HT-29 (cell line): ENCODE measurements at places on chromosomes 5 and 9. TPM values are rescaled to one million over a fixed set of nuclear protein-coding genes. Genes with fewer than 3 reads are reported as not detected.
A peak's percentile ranks its signal among the peaks of the same experiment; 100 is the strongest.

AIF1L gene
- 0.69 and 0.73 TPM in 2 replicates for total RNA-seq

GRCh38 chr9:71824257-71824656, 55.9 kb upstream of the CEMIP2 start:
- no peak for DNase-seq

EDIL3 gene
- total RNA-seq: not detected in 2 replicates

DNA sequence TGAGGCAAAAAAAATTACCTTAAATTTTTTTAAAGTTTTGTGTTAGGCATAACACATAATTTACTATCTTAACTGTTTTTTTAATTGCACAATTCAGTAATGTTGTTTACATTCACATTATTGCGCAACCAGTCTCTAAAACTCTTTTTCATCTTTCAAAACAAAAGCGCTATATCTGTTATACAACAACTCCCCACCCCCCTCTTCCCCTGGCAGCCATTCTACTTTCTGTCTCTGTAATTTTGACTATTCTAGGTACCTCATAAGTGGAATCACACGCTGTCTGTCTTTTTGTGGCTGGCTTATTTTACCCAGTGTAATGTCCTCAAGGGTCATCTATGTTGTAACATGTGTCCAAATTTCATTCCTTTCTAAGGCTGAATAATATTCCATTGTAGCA, 241.5 kb upstream of the DMRT1 start:
- no peak for DNase-seq

CDK5RAP2 gene
- total RNA-seq: 22.2 and 29.5 TPM in 2 replicates

- DNase-seq: no peak
Measured at GRCh38 chr9:110064803-110065202, 143.2 kb downstream of the C9orf152 start.

GMCL2 gene
- total RNA-seq: not detected in 2 replicates

DNA sequence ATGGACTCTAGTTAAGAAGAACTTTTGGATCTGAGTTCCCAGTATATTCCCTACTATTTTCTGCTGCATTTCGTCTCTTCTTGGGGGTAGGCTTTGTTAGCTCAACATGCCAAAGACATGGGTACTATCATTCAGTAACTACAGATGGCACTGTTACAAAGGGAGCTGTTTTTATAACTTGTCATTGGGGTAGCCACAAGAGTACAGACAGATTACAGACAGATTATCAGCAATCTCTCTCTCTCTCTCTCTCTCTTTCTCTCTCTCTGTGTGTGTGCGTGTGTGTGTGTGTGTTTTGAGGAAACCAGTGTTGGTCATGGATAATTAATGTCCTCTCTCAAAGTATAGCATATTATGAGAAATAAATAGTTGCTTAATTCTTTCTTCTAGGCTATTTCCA, 116.1 kb downstream of the WDR70 start:
- DNase-seq: peak; percentile 34

DNA sequence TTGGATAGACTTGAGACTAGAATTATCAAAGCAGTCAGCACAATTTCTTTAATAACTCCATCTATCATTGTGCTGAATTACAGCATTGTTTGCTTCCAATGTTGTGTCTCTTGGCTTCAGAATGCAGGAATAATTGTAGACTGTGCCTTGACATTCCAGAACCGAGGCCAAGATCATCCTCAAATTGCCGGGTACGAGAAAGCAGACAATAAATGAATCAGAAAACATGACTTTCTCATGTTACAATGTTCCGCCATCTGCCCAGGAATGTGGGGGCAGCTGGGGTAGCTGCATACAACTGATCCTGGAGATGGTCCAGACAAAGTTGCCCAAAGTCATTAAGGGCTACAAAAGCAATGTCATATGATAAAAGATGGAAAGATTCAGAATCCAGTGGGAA, 206.2 kb upstream of the SGCD start:
- no peak for DNase-seq

DNA sequence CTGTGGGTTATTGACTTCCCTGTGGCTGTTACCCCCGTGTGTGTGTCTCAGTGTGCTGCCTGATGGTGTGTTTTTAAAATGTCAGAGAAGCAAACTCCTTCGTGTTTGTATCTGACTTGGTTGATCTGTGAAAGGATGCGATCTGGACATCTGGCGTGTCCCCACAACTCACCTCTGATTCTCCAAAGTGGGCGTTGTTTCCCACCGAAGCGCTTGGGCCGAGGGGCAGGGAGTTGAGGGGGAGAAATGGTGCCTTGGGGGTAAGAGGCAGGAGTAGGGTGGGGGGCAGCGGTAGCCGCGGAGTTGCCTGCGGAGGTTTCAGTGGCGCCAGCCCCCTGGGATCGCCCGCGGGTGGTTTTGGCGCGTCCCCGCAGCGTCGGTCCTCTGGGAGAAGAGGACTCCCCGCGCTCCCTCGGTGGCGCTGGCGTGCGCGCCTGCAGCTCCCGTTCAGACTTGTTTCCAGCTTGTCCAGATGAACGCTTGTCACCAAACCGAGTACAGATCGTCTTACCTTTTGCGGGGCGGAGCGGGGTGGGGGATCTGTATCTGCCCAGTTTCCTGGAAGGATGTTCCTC, 1.1 kb downstream of the MAST4 start:
- no peak for DNase-seq

PDE6A gene
- not detected in 2 replicates for total RNA-seq

GRCh38 chr5:179393078-179393477, 47.8 kb upstream of the ADAMTS2 start:
- peak; percentile 58 for DNase-seq

- DNase-seq: no peak
Measured at GRCh38 chr9:110810262-110810976, 141.8 kb downstream of the MUSK start.

GRCh38 chr5:79806741-79807140, 117.1 kb downstream of the CMYA5 start:
- DNase-seq: no peak

GALNT10 gene
- total RNA-seq: 6.4 and 8.0 TPM in 2 replicates

DNA sequence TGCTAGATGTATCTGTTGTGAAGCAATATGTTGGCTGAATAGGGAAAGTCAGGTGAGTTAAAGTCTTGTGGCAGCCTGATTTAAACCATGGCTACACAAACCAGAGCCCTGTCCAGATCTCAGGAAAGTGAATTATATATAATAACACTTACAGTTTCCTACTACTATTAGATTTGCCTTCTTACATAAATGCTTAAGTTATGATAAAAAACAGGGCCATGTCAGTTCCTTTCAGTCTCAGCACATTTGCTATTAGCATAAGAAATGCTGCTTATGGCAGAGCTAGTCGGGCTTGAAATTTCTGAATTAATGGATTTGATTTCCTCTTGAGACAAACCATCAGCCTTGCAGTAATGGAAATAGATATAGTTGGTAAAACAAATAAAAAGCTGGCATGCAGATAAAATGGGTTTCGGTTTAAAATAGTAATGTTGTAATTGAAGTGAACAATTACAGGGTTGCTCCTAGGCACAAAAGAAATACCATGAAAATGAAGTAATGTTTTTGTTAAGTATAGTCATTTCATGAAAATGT, 664.2 kb upstream of the ZNF608 start:
- DNase-seq: peak; percentile 19

DNA sequence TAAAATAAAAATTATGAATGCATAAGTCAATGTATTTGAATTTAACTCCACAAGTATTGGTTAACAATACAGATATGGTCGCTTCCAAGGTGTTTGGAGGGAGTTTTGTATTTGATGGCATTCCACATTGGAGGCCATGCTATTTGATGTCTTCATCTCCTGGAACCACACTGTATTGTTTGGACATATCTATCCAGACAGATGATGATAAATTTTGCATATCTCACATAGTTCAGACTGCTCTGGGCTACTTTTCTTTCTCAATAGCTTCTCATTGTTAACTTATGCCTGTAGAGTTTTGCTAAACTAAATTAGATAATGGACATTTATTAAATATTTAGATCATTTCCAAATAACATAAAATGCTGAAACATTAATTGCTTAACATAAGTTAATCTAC, 58.0 kb downstream of the CDKN2A start:
- no peak for DNase-seq
